ENCODE measurements at places on chromosomes 3 and 15.

DNA sequence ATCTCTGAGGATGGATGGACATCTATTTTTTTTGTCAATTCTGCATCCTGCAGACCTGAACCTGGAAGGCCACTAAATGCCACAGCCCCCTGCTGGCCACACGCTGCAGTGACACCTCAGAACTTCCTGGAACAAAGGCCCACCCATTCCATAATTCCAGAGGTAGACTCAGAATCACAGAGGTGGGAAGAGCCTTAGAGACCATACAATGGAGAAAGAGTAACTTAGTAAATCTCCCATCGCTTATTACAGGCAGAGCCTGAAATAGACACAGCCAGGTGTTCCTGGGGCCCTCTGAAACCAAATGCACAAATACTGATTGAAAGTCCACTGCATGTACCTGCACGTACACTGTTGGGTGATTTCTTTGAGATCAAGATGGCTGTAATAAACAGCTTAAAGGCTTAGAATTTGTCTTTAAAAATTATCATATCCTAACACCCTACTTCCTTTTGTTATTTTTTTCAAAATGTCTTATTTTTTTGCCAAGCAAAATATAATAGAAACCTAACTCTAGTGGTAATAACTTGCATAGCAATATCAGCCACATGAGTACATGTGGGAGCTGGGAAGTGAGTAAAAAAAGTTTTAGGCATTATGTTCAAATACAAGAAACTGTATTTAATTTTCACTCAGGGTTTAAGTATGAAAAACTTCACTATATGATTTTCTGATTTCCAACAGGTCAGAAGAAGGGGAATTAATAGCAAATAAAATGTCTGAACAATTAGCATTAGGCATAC is 62.7 kb downstream of the EOMES start:
- DNase-seq = peak; percentile 5

DNA sequence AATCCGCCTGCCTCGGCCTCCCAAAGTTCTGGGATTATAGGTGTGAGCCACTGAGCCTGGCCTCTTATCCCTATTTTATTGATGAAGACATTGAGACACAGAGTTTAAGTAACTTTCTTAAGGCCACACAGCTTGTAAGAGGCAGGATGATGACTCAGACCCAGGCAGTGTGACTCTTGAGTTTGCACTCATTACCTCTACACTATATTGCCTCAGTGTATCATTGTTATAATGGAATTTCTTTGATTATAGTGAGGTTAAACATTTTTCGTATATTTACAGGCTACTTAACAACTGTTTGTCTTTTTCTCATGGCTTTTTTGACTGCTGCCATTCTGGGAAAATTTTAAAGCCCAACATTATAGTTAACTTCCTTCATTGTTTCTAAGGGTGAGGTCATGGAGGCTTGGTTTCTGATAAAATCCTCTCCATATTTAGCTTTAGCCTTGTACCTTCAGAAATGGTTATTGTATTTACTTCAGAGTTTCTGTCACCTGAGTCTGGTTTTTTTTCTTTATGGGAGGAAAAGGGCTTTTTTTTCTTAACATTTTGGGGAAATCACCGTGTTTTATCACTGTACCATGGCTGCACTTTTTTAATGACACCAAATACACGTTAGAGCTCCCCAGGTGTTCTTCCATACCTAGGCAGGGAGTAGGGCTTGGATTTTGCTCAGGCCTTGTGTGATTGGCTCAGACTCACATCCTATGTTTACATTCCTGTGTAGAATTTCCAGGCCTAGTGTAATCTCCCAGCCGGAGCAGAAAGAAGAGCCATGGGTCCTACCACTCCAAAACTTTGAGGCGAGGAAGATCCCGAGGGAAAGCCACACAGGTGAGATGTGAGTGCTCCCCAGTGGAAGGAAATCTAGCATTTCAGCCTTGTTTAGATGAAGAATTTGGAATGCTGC is 6.3 kb downstream of the ZNF774 start:
- DNase-seq = no peak

DNA sequence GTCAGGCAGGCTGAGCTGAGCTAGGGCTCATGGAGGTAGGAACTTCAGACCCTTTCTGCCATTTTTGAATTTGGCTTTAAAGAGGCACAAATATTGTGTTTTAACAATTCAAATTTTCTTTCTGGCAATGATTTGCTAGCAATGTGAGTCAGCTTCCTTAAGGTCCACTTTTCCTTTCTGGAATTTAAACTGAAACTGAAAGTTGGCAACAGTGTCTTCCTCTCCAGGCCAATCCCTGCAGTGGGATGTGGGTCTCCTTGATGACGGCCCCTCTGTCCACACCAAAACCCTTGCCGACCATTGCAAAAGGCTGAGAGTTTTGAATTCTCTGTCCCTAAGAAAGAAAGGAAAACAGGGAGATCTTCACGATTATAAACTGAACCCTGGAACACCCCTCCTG is 27.1 kb downstream of the RPSA start:
- no peak for DNase-seq

DNA sequence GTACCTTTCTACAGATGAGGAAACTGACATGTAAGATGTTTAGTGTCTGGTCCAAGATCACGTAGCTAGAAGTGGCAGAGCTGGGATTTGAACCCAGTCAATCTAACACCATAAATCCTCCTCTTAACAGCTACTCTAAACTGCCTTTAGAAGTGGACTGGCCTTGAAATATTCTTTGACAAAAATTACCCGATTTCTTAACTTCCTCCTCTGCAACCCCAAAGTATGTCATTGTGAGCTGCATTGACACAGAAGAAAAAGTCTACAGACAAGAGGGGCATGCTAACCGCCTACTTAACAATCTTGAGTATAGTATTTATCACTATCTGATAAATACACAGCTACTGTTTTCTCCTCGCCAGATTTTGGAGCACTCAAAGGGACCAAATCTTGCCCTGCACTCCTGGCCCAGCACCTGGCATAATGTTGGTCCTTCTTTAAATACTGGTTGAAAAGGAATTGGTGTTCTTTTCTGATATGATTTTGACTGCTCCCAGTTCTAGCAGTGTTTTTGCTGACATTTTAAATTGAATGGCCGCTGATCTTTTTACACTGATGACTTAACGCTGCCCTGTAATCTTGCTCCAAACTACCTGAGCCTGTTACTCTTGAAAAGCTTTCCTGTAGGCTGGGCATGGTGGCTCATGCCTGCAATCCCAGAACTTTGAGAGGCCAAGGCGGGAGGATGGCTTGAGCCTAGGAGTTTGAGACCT is 36.9 kb downstream of the ITPR1 start:
- no peak for DNase-seq

DNA sequence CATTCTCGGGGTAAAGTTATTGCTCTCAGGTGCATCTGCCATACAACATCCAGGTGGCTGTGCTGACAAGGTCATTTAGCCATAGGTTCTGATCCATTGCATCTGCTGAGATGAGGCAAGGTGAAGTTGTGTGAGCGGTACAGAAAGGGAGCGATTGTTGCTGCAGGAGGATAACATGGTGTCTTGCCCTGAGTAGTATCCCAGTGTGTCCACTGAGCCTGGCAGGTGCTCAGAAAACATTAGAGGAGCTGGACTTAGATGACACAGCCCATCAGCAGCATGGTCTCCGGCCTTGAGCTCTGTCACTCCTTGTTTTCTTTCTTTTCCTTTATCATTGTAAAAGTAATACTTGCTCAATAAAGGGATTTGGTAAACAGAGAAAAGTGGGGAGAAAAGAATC is 161.1 kb upstream of the ATP10A start:
- DNase-seq = no peak

DNA sequence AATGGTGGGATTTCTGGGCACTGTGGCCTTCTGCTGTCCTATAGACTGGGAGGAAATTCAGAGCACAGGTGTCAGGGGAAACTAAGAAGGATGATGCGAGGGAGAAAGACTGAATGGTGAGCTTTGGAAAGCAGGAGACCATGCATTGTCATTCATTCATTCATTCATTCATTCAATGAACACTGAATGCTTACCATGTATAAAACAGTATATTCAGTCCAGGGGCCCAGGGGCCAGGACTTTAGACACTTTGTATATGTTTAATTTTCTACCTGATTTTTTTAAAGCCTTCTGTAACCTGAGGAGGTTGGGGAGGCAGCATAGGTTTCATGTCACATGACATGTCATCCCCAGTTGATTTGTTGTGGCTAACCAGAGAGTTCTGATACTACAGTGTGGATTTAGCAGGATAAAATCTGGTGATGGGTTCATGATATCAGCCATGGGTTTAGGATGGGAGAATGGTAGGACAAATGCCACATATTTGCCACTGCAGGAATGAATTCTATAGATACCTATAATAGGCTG is 57.7 kb upstream of the ATG7 start:
- no peak for DNase-seq

DNA sequence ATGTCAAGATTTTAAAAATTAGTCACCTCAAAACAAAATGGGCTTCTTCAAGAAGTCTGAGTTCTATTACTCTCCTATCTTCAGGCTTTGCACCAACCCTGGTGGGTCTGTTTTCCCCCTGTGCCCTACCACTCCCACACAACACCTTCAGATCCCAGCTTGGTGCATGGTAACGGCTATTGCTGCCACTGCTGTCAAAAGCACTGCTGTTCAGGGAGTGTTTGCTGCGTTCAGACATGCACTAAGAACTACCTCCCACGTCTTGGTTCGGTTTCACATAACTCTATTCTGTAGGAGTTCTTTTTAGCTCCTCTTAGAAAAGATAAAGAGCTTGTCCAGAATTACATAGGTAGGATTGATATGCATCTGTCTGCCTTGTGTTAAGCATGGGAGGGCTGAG is 799.2 kb downstream of the NR2F2 start:
- DNase-seq = no peak

- no peak for DNase-seq
Measured at GRCh38 chr3:116139641-116140040, 305.6 kb downstream of the LSAMP start.

DNA sequence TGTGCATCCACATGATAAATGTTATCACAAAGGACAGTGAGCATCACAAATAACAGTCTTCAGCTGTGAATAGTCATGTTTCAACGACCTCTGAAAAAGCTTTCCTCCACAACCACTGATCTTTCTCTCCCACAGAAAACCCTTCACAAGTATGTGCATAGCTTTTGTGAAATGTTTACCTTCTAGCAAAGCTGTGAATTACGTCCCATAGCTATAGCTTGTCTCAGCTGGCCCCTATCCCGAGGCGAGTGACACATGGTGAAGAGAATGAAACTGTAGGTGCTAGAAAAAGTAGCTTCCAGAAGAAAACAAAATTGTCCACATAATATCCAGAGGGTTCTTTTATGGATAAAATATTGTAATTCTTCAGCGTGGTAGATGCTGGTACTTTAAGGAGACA is 182.0 kb downstream of the FGF12 start:
- no peak for DNase-seq

GRCh38 chr3:133455960-133456359 is 56.1 kb downstream of the BFSP2 start:
- DNase-seq = no peak

DNA sequence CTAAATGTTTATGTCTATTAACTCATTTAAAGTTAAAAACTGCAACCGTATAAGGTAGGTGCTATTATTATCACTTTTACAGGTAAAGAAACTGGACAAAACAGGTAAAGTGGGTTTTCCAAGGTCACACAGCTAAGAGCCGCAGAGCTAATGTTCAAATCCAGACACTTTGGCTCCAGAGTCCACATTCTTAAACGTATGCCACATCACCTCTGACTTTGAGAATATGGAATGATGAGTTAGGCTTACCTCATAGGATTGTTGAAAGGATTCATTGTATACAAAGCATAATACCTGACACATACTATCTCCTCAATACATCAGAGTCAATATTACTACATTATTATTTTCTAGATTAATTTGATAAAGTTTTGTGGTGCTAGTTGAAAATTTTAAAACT is 240.9 kb upstream of the STT3B start:
- no peak for DNase-seq

DNA sequence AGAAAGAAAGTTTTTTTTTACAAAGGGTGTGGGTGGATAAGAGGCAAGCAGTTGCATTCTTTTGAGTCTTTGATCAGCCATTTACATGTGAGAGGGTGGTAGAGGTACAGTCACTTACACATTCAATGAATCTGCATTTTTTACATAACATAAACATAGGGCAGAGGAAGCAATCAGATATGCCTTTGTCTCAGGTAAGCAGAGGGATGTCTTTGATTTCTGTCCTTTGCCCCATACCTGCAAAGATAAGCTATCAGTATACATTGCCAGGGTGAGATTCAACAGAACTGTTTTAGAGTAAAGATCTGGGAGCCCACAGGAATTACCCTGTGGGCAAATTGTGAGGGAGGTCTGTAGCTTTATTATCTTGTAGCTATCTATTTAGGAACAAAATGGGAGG is 5.4 kb upstream of the PPP1R2 start:
- no peak for DNase-seq

DNA sequence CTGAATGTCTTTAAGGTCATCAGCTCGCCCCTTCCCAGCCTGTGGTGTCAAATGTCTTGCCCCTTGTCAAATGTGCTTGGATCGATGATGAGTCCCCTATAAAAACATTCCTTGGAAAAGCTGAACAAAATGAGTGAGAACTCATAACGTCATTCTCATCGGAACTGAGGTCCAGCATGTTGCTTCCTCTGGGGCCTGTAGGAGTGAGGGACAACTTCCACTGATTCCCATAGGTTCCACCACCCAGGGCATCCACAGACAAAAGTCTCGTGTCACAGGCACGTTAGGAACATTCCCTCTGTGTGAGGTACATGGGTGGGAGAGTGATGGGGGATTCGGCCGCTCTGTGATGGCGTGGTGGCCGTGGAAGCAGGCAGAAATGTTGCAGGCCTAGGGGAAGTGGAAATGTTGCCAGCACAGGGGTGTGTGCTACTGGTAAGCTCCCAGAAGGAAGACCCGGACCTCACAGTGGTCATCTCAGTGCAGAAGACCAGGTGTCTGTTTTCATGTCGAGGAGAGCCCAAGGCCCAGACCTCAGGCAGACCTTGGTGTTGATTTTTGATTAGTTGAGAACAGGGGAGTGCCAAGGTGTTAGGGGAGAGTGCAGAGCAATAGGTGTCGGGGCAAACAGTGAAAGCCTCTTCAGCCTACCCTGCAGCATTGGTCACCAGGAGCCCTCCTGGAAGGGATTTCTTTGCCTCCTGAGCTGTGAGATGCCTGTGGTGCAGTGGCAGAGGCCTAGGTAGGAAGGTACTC is 96.8 kb downstream of the SNRPN start:
- DNase-seq = no peak

DNA sequence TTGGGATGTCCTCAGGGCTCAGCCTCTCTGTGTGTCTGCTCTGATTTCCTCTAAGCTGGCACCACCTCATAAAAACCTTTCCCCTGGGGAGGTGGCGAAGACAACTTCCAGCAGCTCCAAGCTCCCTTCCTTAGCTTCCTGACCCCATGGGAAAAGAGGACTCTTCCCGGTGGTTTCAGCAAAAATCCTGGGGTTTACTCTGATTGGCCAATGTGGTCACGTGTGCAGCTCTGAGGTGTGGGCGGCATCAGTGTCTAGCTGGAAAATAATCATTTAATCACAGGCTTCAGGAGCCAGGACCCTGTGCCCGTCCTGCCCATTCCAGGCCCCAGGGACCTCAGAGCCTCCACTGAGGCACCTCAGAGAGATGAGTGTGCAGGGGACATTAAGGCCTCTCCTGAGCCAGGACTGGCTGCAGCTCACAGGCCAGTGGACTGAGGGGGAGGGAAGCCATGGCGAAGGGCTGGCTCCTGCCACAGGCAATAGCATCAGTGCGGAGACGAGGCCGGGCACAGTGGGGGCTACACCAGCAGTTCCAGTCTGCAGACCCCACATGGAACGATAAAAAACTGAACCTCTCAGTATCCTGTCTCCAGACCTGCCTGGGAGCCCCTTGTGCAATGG is 104.1 kb downstream of the TPRA1 start:
- no peak for DNase-seq
